ENCODE measurements at places on chromosomes 6 and 20.

GRCh38 chr6:137193256-137194070, 20.0 kb upstream of the IL22RA2 start:
- DNase-seq = no peak

DNA sequence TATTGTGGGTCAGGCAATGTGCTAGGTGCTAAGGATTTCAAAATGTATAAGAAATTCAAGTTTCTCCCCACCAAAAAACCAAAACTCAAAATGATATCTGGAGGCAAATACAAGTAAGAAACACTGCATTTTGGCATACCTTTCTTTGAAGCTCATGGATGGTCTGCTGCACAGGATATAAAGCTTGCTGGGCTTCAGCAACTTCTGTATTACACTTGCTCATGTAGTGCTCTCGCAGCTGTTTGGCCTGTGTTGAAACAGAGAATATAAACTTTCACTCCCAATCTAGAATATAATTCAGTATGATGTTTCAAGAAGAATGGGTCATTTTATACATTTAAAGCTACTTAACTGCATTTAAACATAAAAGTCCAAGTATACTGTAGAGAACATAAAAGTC, 39.6 kb downstream of the SHPRH start:
- DNase-seq = no peak

DNA sequence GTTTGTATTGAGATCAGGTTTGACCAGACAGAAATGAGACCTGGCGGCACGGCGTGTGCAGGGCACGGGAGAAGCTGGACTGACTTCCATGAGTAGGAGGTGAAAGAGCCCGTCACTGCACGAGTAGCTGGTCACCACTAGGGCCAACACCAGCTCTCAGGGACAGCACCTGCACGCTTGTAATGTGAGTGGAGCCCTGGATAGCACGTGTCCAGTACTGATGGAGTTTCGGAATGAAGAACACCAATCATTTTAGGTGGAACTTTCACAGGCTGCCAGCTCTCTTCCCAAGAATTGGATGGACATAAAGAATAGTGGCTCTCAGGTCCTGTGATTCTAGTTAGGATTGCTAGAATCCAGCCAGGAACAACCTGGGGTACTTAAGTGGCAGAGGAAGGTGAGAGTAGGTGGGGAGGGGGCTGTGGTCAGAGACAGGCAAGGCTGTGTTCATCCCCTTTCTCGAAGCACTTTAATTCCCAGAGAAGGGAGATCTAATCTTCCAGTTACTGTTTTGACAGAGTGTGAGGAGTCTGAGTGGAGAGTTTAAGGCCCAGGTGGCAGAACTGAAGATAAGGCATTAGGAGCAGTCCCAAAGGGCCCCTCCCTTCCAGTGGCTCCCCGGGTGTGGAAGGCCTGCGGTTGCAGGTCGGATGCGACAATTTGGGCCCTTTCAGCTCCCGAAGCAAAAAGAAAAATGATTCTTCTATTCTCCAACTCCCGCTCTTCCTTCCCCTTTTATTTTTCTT, 314.8 kb downstream of the QKI start:
- DNase-seq = no peak

GRCh38 chr6:170038251-170038650, 252.6 kb downstream of the DLL1 start:
- no peak for DNase-seq

- DNase-seq = no peak
Measured at GRCh38 chr20:14441201-14441600, 103.8 kb upstream of the FLRT3 start.

GRCh38 chr6:125370343-125370742, 68.6 kb upstream of the HDDC2 start:
- no peak for DNase-seq

DNA sequence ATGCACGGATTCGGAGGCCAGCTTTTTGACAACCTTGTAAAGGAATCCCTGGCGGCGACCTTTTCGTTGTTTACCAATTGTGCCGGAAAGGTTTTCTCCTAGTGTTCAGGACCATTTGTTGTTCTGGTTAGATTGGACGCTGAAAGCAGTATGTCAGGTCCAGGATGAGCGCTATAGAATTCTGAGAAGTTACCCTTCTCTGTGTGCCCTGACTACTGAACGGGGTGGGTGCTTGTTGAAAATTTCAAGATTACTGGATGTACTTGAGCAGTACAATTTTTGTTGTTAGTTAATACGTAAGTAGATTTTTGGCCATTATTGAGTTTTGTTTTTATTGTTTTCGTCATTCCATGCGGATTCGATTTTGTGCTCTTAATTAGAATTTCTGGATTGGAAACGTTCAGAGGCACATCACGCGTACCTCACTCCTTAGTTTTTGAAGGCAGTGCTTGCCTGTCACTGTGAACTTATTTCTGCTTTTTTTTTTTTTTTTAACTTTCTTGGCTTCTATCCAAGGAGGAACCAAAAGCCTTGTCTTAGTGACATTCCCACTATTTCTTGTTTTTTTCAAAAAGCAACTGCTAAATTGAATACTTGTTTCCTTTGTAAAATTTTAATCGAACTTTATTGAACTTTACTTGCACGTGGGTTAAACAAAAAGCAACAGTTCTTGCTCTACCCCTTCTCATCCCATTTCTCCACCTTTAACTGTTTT, 898 bp downstream of the XRN2 start:
- no peak for DNase-seq

DNA sequence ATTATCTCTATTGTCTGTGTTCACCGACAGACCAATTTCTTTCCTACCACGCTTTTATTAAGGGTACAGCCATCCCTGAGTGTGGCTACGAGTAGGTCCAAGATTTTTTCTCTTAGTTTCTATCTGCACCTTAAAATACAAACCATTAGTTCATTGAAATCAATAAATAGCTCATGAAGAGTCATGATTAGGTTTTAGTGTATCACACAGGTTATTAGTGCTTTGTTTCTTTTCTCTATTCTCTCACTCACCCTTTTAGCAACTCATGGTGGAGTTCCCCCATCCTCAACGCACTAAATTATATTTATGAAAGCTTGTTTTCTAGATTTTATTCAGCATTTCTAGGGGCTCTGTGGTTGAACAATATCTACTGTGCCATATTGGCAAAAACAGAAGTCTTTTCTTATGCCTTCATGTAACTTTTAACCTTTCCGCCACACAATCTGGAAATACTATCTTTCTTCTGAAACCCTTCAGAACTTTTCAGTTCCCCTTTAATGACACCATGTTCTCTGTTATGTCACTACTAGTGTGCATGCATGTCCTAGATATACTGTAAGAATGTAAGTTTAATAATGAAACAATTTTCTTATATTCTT, 128.2 kb upstream of the LAMA2 start:
- DNase-seq = no peak
